ENCODE measurements at places on chromosomes 12 and 14.

GRCh38 chr12:66118240-66118891, 12.2 kb downstream of the LLPH start:
- no peak for DNase-seq

- no peak for DNase-seq
These were observed 44.7 kb downstream of the PPP1R36 start for GRCh38 chr14:64594438-64594837.

DNA sequence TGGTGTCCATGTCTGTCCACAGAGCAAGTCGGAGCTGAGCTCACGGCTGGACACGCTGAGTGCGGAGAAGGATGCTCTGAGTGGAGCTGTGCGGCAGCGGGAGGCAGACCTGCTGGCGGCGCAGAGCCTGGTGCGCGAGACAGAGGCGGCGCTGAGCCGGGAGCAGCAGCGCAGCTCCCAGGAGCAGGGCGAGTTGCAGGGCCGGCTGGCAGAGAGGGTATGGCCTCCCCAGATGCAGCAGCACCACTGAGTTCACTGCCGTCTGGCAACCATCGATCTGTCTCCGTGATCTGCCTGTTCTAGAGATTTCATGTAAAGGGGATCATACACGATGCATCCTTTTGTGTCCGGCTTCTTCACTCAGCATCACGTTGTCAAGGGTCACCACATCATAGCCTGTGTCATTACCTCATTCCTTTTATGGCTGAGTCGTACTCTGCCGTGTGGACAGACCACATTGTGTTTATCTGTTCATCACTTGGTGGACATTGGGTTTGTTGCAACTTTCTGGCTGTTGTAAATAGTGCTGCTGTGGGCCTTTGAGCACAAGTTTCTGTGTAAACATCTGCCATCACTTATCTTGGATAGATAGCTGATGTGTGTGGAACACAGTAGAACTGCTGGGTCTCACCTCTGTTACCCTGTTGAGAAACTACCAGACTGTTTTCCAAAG, 21.9 kb downstream of the HIP1R start:
- no peak for DNase-seq

- DNase-seq: no peak
These were observed 13.1 kb downstream of the METAP2 start for GRCh38 chr12:95487024-95487423.

DNA sequence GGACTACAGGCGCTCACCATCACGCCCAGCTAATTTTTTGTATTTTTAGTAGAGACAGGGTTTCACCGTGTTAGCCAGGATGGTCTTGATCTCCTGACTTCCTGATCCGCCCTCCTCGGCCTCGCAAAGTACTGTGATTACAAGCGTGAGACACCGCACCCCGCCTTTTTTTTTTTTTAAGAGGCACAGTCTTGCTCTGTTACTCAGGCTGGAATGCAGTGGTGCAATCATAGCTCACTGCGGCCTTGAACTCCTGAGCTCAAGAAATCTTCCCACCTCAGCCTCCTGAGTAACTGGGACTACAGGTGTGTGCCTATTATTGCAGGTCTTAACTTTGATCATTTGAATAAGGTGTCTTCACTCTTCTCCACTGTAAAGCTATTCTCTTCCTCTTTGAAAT, 5.3 kb upstream of the GLTP start:
- DNase-seq: no peak

GRCh38 chr14:74947353-74948227, 7.8 kb downstream of the PGF start:
- DNase-seq: no peak

GRCh38 chr12:16579041-16579440, 26.9 kb downstream of the LMO3 start:
- DNase-seq: no peak

GRCh38 chr12:99067171-99067785, 422.2 kb downstream of the APAF1 start:
- DNase-seq: no peak

Measured in brain microvascular endothelial cell (primary cell).